ENCODE measurements at places on chromosomes 6 and 20.
A peak's percentile ranks its signal among the peaks of the same experiment; 100 is the strongest.

DNA sequence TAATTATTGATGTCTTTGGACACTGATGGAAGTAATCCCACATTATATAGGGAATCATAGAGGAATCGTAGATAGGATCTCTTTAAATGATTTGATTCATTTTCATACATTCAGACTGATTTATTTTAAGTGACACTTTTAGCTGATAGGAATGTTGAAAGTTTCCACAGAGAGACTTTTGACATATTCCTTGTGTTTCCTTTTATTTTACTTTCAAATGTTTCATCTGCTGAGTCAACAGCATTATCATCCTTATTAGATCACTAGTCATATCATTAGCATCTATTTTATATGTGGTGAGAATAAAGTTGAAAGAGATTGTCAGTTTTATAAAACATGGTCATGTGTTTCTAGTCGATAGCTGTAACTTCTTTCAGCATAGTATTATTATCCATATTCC is 13.4 kb downstream of the DCBLD1 start:
- DNase-seq: no peak

DNA sequence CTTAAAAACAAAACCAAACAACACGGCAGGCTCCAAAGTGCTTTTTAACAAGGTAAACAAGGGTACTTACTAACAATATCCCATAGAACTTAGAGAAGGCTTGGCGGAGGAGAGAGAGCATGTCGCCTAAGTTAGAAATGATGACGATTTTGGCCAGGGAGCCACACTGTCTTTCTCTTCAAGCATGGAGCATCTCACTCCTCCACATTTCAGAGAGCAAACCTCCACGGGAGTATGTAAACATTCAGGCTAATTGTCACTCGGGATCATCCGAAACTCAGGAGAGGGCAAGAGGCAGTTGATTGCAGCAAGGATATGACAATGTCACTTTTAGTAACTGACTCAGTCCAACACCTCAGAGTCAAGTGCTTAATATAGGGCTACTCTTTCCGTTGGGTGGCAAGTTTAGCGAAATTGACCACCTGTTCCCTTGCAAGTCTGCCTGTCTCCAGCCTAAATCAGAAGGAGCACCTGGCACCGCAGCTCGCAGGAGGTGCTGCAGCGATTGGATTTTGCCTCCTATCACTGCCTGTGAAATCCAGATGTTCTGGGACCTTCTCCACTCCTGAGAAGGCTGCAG is 65.8 kb upstream of the RPS6KA2 start:
- no peak for DNase-seq

GRCh38 chr6:83873869-83874268 is 14.4 kb downstream of the CYB5R4 start:
- no peak for DNase-seq

DNA sequence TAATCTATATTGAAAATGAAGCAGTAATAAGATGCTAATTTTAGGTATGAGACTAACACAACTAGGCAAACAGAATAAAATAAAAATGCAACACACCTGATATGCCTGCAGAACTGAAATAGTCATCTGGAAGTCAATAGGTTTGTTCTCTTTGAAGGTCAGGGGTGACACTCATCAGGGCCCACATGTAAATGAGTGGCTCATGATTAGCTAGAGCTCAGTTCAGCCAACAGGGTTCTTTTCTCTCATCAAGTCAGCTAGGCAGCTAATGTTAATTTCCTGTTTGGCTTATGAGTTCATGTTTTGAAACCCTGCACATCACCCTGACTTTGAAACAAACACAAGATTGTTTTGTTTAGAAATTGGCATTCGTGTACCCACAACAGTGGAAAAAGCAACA is 23.8 kb downstream of the SMLR1 start:
- no peak for DNase-seq

- no peak for DNase-seq
These were observed 145.6 kb upstream of the ID4 start for GRCh38 chr6:19691465-19692167.

GRCh38 chr6:157229132-157229618 is 94.1 kb downstream of the TMEM242 start:
- DNase-seq: no peak

DNA sequence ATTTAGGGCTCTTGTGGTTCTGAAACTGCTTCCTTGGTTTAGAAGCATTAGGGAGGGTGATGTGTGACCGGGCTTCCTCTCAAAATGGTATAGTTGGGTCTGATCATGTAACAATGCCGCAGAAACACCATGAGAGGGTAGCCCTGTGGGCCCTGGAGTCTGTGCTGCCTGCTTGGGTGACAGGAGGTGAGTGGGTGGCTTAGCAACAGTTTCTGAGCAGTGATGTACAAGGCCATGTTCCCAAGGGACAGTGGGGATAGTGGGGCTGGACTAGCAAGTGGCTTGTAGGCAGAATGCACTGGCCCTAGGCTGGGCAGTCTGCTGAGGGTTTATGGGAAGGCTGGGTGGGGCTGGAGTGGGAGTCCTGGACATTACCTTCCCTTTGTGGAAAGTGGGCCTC is 106.9 kb upstream of the MYL9 start:
- no peak for DNase-seq

- no peak for DNase-seq
These were observed 60.5 kb upstream of the SLC22A23 start for GRCh38 chr6:3517350-3517749.

DNA sequence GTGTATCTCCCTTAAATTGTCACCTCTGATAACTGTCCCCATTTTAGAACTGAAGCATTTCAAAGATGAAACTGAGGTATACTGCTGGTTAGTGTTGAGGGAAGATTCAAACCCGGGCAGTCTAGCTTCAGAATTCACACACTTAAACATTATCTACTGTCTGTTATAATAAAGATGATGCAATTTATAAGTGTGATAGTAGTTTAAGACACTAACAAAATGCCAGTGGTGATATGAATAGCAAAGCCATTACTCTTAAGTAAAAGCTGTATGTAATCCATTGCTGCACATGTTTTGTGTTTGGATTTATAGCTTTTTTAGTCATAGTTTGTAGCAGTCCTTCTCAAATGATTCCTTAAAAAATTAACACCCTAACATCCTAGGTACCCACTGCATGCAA is 19.8 kb downstream of the USP45 start:
- no peak for DNase-seq

DNA sequence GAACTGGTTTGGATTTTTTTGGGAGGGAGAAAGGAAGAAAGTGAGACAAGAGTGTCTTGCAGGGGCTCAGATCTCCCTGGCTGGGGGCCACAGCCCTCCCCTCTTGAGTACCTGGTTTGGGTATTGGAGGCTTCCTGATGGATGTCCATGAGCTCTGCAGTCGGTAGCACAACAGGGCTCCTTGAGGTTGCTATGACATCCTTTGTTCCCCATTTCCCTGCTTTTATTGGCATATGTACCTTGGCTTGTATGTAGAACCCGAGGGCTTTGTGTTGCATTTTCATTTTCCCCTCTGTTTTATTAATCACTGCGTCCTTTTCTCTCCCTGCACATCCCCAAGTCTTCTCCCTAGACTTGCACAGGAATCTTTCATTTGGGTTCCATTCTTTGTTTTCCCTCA is 355.5 kb upstream of the TSHZ2 start:
- DNase-seq: no peak

- DNase-seq: no peak
These were observed 91.8 kb downstream of the CAP2 start for GRCh38 chr6:17485181-17485580.

- DNase-seq: no peak
These were observed 127.6 kb upstream of the PMEPA1 start for GRCh38 chr20:57837208-57838035.

- DNase-seq: no peak
These were observed 13.0 kb downstream of the ATRN start for GRCh38 chr20:3483784-3484183.

- DNase-seq: no peak
These were observed 33.3 kb upstream of the AFDN start for GRCh38 chr6:167793421-167793820.

GRCh38 chr6:16331384-16332174 is 93.2 kb downstream of the GMPR start:
- peak; percentile 51 for DNase-seq

DNA sequence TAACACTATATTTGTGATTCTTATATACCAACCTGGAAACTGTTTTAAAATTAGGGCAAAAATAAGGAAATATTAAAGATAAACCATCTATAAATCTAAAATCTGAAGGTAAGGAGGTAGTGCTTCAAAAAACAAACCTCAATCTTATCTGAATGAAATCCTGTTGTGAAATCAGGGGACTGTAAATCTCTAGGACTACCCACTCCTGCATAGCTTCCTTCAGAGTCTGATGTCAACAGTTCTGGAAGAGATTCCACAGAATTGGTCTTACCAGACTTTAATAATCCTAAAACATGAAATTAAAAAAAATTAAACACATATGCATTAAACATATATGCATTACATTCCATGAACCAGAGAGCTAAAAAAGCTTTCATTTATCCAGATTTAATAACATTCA is 51.4 kb downstream of the IBTK start:
- no peak for DNase-seq

GRCh38 chr20:25695532-25696370 is 902 bp downstream of the ZNF337 start:
- DNase-seq: no peak

- DNase-seq: no peak
These were observed 1.5 kb downstream of the AGER start for GRCh38 chr6:32182555-32182981.

- no peak for DNase-seq
These were observed 3.4 kb upstream of the HLA-A start for GRCh38 chr6:29938746-29939508.

DNA sequence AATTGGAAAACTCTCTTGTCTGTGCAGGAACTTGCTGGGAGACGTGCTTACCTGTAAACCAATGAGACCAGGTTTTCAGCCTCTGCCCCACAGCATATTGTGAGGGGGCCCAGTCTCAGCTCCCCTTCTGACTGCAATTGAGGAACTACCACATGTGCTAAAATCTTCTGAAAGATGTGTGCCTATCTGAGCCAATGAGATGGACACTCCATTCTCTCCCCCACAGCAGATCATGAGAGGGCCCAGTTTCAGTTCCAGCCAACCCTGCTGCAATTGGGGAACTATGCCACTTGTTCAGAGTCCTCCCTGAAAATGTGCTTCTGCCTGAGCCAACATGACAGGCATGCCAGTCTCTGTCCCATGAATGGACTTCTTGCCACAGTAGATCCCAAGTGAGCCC is 20.9 kb upstream of the PI3 start:
- no peak for DNase-seq

GRCh38 chr6:100664274-100665040 is 199.7 kb upstream of the SIM1 start:
- DNase-seq: no peak

DNA sequence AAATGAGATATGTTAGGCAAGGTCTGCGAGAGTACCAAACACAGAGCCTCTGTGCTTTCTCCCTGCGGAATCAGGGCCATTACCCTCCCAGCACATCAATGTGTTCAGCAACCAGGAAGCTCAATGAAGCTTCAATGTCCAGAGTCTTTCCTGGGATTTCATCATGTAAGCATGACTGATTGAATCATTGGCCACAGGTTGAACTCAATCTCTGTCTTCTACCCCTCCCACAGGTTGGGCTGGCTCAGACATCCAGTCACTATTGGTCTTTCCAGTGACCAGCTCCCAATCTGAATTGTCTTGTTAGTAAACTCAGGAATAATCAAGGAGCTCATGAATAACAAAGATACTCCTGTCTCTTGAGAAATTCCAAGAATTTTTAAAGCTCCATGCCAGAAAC is 2.7 kb upstream of the DTD1 start:
- no peak for DNase-seq

GRCh38 chr6:5143634-5144311 is 58.6 kb downstream of the PPP1R3G start:
- peak; percentile 79 for DNase-seq

- no peak for DNase-seq
These were observed 260.0 kb downstream of the C6orf118 start for GRCh38 chr6:165049362-165049761.

DNA sequence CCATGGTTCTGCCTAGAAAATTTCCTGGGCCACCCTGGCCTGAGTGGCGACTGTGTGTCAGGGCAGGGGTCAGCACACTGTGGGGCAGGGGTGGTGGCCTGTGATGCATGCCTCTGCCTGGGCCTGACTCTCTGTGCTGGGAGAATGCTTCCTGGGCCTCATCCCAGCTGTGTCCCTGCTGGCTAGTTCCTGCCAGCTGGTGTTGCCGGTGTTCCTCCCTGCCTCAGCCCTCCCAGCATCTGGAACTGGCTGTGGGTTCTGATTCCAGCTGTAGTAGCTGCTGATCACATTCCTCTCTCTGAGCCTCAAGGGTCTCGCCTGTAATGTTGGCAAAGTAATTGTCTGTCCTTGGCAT is 101.5 kb downstream of the SYCP2 start:
- no peak for DNase-seq

DNA sequence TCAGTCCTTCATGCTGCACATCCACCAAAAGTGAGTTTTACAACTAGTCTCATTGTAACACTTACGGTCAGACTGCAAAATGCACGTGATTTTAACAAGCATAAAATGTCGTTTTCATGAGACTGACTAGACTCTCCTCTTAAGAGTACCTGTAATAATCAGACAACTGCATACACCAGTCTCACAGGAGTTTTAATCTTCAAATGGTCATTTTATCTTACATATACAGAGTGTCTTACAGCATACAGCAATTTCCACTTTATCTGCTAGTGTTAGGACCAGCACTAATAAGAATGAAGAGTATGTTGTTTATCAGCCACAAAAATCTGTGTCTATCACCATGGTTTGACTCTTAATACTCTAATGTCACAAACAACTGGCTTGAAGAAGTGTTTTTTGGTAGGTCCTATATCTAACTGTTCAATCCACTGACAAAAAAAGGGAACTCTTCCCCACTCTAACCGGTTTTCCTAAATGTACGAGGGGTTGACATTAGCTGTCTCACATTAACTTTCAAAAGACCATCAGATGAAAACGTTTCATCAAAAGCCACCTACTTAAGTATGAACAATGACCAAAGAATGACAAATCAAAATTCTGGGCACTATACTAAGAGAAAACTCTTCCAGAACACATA is 1.5 kb upstream of the ASF1A start:
- DNase-seq: no peak

DNA sequence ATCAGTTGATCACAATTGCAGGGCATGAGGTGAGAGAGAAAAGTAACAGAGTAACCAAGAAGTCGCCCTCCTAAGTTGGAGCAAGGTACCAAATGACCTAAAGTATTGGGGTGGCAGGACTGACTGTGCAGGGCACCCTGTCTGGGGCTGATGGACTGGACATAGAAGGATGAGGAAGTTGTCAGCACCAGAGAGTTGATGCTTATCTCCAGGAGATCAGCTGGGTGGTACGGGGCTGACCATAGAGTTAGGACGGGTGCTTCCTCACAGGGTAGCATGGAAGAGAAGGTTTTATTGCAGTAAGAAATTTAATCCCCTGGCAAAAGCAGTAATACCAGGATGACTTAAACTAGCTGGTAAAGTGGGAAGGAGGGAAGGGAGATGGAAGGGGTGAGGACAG is 66.7 kb downstream of the TMEM170B start:
- DNase-seq: no peak

DNA sequence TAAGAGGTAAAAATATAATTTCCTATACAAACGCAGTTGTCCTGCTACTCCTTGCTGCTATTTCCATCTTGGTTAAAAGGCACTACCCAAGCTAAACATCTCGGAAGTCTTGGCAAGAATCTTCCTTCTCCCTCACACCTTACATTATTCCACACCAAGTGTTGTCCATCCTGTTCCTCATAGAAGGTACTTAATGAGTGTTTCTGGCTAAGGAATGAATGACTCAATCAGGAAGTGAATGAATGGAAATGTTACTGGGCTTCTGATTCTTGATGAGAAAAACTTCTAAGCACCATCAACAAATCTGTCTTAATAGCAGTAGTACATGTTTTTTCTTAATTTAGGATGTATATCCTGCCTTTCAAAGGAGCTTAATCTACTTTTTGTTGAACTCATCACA is 40.6 kb upstream of the RSPO3 start:
- DNase-seq: no peak

GRCh38 chr6:165634101-165634880 is 28.8 kb downstream of the PDE10A start:
- no peak for DNase-seq
